Muscle of leg (tissue), 16 donors: ENCODE measurements at places on chromosomes 5 and 9.

DNA sequence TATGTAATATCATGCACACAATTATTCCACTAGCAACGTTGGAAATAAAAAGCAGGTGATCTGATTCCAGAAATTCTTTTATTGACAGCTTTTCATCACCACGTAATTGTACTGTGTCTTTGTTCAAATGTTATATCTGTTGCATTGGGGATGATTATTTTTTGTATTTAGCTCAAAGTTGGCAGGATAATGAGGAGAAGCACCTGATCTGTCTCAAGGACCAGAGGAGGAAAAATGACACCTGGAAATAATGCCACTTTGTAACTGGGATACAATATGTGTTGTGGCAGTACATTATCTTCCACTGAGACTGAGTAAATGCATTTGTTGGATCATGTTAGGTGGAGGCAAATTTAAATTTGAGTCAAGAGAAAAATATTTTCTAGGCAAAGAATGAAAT is 1298.8 kb upstream of the CDH6 start:
- DNase-seq: no peak

DNA sequence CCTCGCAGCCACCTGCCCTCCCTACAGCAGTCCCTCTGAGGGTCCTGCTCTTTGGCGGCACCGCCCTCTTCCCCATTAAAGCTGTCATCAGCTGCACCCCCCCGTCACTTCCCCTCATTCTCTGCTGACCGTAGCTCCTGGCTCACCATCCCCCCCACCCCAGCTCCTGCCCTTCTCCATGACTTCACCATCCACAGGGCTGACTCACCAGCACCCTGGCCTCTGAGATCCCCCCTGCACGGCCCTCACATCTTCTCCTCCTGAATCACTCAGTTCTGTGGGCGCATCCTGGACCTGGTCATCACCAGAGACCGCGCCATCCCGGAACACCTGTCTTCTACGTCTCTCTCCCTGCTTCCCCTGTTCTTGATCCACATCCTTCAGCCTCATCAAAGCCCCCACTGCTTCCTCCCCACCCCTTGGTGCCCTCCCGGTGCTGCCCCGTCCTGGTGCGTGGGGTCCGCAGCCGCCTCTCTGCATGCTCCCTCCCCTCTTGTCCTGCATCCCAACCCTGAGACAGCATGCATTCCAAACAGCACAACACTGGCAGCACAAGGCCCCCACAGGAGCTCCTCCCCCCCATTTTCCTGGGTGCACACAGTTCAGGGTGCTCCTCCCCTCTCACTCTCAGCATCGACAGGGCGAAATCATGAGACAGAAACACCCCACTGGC is 12.9 kb downstream of the FLT4 start:
- no peak for DNase-seq

- DNase-seq: no peak
Measured at GRCh38 chr5:130116972-130117371, 212.7 kb downstream of the CHSY3 start.

GRCh38 chr5:107968406-107968843 is 297.7 kb upstream of the EFNA5 start:
- no peak for DNase-seq

DNA sequence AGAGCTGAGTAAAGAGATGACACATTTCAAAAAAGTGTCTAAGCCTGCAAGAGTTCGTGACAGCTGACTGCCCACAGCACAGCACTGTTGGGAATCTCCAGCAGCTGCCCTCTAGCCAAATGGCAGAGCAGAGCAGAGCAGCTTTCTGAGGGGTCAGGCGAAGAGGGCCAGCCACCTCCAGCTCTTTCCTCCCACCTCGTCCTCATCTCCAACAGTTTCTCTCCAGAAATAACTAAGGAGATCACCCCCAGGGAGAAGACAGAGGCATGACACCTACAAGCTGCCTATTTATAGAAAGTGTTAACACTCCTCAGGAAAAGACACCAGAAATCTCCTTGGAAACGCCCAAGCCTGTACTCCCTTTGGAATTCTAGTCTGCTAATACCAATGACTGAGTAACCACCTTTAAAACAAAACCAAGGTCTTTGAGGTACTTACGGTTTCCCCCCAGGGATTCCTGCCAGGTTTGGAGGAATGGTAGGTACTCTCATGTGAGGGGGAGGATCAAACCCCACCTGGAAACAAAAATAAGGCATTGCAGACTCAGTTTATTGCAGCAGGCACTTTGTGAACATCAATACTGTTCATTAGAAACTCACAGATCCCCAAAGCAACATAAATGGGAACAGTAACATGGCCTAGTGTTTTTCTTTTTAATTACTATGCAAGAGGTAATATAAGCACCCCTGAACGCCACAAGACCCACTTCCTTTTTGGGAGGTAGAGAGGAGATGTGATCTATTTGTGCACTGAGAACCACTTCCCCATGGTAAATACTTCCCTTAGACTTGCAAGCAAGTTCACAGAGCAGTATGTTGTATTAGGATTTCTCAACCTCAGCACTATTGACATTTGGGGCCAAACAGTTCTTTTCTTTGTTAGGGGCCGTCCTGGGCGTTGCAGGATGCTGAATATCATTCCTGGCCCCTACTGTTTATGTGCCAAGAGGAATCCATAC is 79.3 kb downstream of the TLE1 start:
- DNase-seq: peak; percentile 51
